ENCODE measurements at places on chromosomes 12 and 14.
A peak's percentile ranks its signal among the peaks of the same experiment; 100 is the strongest.

DNA sequence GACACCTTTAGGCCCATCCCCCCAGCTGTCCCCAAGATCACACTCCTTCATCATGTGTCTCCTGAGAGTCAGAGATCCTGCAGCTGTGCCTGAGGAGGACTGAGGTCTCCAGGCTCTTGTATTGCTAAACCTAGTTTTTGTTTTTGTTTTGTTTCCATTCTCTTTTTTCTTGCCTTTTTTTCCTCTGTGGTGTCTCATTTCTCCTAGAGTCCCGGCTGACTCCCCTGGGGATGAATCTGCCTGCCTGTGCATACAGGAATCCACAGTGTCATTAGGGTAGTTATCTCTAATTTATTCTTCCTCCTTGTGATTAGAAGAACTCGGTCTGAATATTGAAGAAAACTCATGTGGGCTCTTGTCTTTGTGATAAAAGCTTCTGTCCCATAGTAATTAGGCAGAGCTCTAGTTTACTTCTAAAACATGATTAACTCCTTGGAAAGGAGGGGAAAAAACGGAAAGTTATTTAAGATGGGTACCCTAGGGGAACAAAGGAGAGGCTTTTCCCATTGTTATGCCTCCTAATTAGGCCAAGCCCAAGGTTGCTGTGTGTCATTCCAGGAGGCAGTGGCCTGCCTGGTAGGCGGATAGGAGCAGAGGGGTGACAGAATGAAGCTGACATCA, 343.2 kb downstream of the ZFP36L1 start:
- peak; percentile 81 for DNase-seq

DNA sequence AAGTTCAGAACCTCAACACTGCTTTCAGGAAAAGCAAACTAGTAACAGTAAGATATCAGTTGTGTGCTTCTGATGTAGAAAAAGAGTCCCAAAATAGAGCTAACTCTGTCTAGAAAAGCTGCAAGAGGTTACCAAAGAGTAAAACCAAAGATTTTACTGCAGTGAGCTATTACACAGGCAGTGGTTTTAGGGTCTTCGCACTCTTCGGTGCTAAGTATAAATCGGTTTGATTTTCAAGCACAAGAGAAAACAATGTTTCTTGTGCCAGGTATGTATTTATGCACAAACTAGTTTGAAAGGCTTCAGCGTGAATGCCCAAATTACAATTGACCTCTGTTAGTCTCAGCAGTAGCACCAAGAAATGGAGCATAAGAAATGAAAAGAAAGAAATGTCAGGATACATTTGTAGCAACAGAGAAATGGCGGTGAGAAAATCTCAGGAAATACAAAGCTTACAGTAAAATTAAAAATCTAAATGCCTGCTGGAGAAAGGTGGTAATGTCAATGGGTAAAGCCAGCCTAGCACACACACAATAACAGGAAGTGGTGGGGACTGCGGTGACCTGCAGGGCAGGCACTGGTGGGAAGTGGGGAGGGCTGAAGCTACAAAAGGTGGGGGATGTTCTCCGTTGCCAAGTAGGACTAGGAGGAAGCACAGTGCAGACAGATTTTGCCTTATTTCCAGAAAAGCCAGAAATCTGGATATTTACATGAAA, 18.0 kb upstream of the DYRK2 start:
- DNase-seq, result peak; percentile 73

DNA sequence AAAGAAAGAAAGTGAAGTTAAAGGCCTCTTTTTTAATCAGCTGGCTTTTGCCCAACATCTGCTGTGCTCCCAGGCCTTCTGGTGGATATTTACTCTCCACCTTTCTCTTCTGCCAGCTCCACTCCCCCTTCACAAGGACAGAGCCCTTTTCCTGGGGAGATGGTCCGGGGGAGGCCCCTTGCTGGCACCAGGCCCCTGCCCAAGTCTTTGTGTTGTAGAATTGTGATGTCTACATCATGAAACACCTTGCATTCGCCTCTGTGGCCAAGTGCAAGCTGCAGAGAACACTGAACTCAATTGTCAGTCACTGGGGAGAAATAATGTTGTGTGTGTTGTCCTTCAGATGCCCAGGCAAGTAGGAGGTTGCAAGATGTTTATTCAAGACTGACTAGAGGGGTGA, 150.3 kb downstream of the DPF3 start:
- no peak for DNase-seq

DNA sequence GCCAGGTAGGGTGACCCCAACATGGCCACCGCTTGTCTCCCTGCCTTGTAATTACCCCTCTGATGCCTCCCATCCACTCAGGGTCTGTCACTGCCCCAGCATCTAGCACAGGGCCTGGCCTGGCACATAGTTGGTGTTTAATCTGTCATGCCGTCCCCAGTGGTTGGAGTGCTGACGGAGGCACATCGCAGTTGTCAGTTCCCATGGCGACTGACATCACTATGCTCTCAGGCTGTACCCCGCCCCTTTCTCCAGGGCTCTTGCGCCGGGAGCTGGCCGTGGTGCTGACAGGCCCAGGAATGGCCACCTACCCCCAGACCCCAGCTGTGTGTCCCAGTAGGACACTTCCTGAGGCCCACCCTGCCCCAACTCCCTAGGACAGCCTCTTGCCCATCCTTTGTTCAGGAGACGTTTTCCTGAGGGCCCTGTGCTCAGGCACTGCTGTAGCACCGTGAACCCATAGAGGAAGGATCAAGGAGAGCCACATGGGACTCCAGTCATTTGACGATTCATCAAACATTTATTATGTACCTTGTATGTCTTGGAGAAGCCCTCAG, 23.0 kb downstream of the FAM222A start:
- peak; percentile 95 for DNase-seq

- DNase-seq, result no peak
Observed at GRCh38 chr14:41825622-41826021, 218.9 kb downstream of the LRFN5 start.

- DNase-seq, result peak; percentile 75
Observed at GRCh38 chr14:60643463-60644314, 5.6 kb downstream of the SIX1 start.

DNA sequence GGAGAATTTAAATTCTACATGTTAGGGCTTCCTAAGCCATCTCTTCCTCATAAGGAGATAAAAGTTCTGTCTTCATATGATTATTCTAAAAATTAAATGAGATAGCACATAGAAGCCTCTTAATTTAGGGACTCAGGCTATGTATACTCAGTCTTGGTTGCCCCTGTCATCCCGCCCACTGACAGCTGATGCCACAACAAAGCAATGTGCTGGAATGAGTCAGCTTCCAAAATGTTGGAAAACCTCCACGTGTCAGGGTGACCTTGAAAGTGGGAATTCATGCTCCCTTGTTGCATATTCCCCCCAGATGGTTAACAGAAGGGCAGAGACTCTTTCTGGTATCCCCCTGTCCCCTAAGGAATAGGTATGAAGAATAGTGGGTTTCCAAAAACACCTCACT, 238.0 kb upstream of the DDHD1 start:
- DNase-seq, result no peak

DNA sequence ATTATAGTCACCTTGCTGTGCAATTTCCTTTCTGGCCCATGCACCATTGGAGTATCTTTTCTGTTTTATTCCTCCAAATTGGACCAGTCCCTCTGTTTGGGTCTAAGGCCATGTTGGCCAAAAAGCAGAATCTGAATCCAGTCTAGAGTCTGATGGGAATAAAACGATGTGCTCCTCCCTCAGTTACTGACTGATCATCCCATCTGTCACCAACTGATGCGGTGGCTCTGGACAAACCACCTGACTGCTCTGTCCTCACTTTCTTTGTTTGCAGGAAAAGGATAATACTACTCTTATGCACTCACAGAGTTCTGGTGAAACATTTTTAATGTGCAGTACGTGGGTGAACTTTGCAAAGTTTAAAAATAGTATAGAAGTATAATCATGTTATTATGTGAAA, 120.2 kb upstream of the HIF1A start:
- DNase-seq, result no peak

DNA sequence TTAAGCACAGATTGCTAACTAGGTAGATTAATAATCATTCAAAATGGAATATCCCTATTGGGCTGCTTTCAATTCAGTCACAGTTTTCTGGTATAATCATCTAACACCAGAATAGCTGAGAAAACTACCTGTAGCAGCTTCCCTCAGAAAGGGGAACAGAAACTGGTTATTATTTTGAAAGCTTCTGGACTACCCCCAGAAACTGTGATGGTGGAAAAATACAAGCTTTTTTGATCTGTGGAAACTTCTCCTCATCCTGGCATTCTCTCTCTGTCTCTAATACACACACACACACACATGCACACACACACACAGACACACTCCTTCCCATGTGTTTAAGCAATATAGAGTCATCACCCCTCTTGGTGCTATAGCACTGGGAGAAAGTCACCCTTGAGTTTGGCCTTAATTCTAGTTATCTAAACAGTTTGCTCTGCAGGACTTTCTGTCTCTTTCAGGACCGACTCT, 251.5 kb upstream of the LMO3 start:
- DNase-seq, result no peak

DNA sequence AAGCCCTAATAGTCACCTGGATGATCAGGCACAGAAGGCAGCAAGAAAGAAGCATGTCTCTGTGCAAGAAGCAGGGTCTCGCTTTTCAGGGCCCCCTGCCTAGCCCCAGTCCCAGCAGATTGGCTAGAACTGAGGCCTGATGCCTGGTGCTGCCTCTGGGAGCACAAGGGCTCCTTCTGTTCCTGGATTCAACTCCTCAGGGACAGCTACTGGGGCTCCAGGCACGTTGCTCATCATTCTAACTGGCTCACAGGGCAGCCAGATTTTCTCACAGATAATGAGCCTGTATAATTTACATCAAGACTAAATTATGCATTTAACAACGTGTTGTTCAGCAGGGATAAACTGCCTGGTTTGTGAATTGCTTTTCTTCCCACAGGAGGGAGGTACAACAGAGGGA, 106.5 kb upstream of the PLXNC1 start:
- DNase-seq, result no peak

- DNase-seq, result no peak
Observed at GRCh38 chr12:92650228-92650822, 52.5 kb upstream of the PLEKHG7 start.

DNA sequence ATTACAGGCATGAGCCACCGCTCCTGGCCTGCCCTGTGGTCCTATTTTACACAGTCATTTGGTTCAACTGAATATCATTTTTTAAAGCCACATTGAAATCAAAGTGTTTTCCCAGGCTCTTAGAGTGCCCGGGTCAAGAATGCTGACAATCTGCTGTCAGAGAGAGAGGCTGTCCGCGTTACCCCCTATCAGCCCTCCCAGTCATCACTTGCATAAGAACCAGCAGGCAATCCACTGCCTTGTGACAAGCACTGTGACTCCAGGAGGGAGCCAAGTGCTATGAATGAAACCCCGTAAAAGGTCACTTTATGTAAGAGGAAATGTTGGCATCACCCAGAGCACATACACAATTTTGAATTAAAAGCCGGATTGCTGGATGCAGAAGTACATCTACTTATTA, 13.5 kb downstream of the PHLDA1 start:
- peak; percentile 56 for DNase-seq

GRCh38 chr12:69648476-69648875, 37.8 kb upstream of the LRRC10 start:
- DNase-seq, result no peak

DNA sequence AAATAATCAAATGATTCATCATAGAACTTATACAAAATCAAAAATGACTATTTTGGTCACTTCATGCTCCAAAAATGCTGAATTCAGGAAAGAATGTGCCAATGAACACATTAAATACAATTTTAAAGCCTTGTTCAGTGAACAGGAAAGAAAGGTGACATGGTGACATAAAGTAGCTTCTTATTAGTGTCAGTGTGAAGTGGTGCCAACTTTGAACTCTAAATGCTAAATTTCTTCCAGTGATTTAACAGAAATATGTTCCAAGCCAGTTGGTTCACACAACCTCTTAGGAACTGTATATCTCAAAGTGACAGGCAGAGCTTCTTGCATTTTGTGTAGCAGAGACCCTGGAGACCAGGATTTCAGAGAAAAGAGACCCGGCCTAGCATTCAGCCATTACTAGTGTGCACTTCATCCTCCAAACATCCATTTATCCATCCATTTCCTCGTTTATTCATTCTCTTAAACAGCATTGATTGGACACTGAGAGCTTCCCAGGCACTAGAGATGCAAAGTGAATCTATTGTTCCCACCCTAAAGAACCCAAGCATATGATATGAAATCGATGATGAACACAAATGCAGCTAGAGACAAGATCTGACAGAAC, 95.2 kb downstream of the FAR2 start:
- DNase-seq, result no peak

DNA sequence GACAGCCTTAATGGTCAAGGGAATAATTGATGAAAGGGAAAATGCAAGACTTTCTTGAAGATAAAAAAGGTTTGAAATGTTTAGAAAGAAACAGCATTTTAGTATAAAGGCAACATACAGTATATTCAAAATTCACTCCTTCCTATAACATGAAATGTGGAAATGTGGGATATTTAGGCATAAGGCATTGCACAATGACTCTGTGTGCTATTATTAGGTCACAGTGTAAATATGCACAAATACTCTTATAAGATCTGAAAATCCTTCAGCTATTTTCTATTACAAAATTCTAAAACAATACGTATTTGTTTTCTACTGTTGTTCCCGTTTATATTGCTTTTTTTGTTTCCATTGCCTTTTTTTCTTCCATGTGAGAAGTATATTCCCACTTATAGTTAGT, 127.7 kb downstream of the SLC16A7 start:
- no peak for DNase-seq

- no peak for DNase-seq
Observed at GRCh38 chr14:98120831-98121464, 1151.0 kb downstream of the BCL11B start.

DNA sequence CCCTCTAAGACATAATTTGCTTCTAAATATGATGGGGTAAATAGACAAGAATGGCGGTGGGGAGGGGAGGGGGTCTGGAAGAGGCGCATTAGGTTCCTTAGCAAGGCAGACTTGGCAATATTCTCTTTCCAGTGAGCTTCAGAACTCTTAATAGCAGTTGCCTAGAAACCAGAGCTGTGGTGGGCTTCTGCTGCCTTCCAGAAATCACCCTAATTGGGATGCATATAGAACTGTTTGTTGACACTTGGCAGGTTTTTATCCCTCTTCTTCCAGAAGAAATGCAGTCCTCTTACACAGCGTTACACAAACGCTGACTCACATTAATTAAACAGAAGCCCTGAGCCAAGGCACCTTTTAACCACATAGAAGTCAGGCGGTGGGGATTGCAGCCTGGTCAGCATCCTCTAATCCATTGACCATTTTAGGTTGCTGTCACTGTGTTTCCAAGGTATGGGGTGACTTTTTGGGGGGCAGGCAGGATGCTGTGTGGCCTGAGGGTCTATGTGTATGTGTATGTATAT, 114.1 kb downstream of the CCDC60 start:
- no peak for DNase-seq

DNA sequence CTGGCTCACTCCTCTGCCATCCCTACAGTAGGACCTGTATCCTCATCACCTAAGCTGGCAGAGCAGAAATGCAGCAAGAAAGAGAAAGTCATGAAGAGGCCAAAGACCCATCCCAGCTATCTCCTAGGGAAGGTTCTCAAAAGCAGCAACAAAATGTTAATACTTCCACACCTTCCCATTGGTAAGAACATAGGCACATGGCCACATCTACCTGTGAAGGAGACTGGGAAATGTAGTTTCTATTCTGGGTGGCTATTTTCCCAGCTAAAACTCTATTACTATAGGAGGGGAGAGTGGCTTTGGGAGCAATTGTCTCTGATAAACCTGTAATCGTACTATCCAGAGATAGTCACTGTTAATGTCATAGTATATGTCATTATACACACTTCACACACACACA, 13.7 kb upstream of the EIF2B2 start:
- DNase-seq, result peak; percentile 56

GRCh38 chr12:22248121-22248520, 86.4 kb downstream of the ST8SIA1 start:
- no peak for DNase-seq

- no peak for DNase-seq
Observed at GRCh38 chr14:55588259-55588699, 8.3 kb downstream of the KTN1 start.

GRCh38 chr14:104333646-104334423, 195.4 kb downstream of the KIF26A start:
- DNase-seq, result no peak

Measured in GM23338 (cell line).